ENCODE measurements at places on chromosomes 11 and 22. TPM values are rescaled to one million over a fixed set of nuclear protein-coding genes. Genes with fewer than 3 reads are reported as not detected.

SLCO2B1 gene
- 9.8 TPM for total RNA-seq

SERPIND1 gene
- total RNA-seq = not detected

CAPN1 gene
- 111 TPM for total RNA-seq

NPAS4 gene
- total RNA-seq = not detected

TBX1 gene
- not detected for total RNA-seq

TENM4 gene
- 1.4 TPM for total RNA-seq

ELFN2 gene
- total RNA-seq = not detected

HBE1 gene
- not detected for total RNA-seq

CEND1 gene
- not detected for total RNA-seq

KDM4D gene
- total RNA-seq = 2.3 TPM

PATE2 gene
- total RNA-seq = not detected

FOXRED1 gene
- total RNA-seq = 27.6 TPM

FUT4 gene
- 6.2 TPM for total RNA-seq

SPINDOC gene
- total RNA-seq = 27.8 TPM

FXYD6 gene
- total RNA-seq = 8.7 TPM

PPFIBP2 gene
- 98.5 TPM for total RNA-seq

TRIM48 gene
- not detected for total RNA-seq

CHRDL2 gene
- 0.15 TPM for total RNA-seq

TPBGL gene
- 0.33 TPM for total RNA-seq

PRAME gene
- under 0.01 TPM for total RNA-seq

HTATIP2 gene
- 118 TPM for total RNA-seq

ART1 gene
- total RNA-seq = not detected

TEX12 gene
- 0.31 TPM for total RNA-seq

CFAP300 gene
- 1.0 TPM for total RNA-seq

P2RY2 gene
- total RNA-seq = not detected

OR2AG1 gene
- total RNA-seq = not detected

TRPM5 gene
- not detected for total RNA-seq

All from melanocyte of skin (primary cell).